Activated naive CD8-positive, alpha-beta T cell treated with anti-CD3 and anti-CD28 coated beads for 36 hours (primary cell): ENCODE measurements at places on chromosomes 16 and 17.

GRCh38 chr17:6498901-6499540 is 54.8 kb downstream of the PIMREG start:
- no peak for DNase-seq

DNA sequence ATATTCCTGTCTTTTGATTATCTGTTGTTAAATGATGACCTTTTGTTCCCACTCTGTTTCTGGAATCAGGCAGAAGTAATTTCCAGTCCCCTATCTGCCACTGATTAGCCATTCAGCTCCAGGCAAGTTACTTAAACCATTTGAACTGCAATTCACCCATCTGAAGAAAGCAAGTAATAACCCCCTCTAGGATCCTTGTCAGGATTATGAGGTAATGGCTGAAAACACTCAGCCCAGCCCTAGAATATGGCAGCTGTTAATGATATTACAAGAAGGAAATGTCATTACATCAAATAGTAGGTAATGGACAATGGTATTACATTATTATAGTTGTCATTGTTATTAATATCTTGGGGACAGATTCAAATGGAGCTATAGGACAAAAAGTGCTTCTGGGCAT is 16.0 kb upstream of the SLC47A1 start:
- DNase-seq, result no peak

- no peak for DNase-seq
Measured at GRCh38 chr17:81831563-81831956, 1.5 kb downstream of the MCRIP1 start.

DNA sequence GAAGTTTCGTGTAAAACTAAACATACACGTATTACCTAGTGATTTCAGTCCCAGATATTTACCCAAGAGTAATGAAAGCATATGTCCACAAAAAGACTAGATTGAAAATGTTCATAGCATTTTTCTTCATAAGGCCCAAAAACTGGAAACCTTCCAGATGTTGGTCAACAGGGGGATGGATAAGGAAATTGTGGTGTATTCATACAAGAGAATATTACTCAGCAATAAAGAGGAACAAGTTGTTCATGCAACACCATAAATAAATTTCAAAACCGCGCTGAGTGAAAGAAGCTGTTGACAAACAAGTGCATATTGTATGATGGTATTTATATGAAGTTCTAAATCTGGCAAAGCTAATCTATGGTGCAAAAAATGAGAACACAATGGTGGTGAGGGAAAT is 54.1 kb upstream of the NFAT5 start:
- DNase-seq, result no peak

- no peak for DNase-seq
Measured at GRCh38 chr17:50372222-50372757, 694 bp downstream of the MRPL27 start.
